ENCODE measurements at places on chromosomes 3 and 15.

DNA sequence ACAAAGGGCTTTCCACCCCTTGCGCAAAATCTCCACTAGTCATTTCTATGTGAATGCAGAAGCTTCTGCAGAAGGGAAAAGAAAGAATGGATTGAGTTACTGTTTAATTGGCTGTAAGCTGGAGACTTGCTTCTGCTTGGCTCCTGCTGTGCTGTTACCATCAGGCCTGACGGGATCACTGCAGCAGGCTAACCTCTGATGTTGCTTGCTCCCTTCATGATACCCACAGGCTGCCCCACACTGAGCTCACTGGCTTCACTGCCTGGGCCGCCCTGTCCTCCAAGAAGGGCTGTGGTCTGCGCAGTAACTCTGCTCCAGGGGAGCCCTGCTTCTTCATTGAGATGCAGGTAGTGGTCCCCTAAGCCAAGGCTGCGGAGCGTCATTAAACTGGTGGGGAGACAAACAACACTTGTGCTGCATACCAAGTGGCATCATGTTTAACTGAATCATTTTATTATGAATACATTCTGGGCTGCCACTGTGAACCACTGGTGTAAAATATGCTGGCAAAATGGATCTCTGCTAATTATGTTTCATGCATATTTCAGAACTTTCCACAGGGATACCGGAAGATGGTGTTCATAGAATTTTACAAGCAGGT lies 78.6 kb downstream of the WDR49 start:
- DNase-seq = no peak

DNA sequence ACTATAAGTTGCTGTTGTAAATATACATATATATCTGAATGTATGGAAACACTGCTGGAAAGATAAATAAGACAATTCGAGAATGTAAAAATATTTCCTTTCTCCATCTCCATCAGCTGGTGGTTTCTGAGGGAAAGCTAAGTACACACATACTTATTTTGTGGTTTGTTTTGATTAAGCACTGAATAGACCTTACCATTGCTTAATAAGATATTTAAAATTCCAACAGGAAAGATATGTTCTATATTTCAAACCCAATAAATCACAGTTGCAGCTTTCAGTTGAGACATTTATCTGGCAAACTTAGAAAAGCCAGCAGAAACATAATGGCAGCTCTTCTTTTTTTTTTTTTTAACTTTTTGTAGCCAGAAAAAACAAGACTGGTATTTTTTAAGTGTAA lies 160.4 kb downstream of the VGLL3 start:
- DNase-seq = no peak

DNA sequence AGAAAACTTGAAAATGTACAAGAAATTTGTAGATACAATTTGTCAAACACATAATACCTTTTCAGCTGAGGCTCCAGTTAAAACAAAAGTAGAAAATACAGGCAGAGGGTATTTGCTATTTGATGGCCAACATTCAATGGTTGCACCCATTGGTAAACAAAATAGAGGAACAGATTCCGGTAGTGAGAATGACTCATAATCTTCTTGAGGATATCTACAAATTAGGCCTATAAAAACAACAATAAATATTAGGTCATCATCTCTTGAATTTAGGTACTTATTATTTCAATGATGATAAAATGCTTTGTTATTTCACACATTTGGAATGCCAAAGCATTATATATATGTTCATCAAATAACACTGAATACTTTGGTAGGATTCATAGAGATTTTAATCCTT lies 53.4 kb downstream of the DENND4A start:
- no peak for DNase-seq

GRCh38 chr3:94522488-94522887 lies 459.6 kb downstream of the NSUN3 start:
- no peak for DNase-seq

DNA sequence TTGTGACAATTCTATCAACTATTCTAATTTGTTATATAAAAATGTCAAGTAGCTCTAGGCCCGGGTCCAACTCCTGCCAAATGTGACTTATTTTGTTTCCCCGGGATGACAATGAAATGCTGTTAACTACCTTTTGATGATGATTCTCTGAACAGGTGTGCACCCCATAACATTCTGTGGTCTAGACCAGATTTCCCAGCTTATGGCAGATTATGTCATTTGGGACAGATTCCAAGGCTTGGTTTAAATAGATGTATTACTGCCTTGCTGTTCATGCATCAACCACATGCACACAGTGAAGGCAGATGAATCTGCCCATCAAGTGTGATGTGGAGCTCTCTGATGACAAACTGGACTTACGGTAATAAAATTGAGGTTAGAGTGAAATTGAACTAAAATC lies 150.5 kb downstream of the MECOM start:
- no peak for DNase-seq

DNA sequence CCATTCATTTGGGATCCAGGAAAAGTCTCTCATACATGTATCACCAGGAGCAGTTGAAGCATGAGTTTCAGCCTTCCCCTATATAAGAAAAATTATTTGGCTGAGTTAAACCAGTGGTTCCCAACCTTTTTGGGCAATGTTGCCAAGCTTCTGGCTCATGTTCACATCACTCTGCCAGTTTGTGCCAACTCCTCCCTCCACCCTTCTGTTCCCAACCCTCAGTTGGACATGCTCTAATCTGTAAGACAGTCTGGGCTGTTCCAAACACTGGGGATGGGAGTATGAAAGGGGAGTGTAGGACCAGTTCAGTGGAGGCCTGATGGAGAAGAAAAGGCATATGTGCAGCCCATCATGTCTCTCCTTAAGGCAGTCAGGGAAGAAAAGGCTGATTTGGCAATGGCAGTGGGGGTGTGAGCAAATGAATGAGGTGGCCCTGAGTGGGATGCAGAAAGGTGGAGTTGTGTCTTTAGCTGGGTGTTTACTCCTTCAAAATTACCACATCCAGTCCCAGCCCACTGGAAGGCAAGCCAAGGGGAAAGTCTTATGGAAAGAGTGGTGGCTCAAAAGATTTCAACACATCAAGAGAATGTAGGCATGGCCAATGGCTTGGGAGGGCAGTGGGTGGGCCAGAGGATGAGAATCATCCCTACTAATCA lies 32.0 kb upstream of the PRICKLE2 start:
- DNase-seq = no peak

- DNase-seq = no peak
Measured at GRCh38 chr15:70038730-70039392, 58.9 kb downstream of the TLE3 start.

- no peak for DNase-seq
Measured at GRCh38 chr3:144054766-144055165, 83.1 kb downstream of the DIPK2A start.

GRCh38 chr15:52445553-52445952 lies 83.1 kb downstream of the MYO5A start:
- no peak for DNase-seq

DNA sequence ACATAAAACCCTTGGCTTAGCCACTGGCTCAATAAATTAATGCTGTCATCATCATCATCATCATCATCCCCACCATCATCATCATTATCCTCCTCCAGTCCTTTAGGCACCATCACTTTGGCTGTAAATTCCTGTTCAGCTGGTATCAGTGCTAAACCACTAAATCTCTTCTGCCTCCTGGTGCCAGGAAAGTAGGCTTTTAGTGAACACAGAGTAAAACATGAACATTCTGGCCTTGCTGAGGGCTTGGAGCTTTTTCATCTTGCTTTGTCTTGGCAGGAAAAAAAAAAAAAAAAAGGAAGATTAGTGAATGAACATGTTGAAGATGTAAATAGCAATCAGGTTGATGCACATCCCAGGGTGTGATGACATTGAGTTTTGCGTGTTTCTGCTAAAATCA lies 67.3 kb upstream of the EIF1B start:
- DNase-seq = no peak

DNA sequence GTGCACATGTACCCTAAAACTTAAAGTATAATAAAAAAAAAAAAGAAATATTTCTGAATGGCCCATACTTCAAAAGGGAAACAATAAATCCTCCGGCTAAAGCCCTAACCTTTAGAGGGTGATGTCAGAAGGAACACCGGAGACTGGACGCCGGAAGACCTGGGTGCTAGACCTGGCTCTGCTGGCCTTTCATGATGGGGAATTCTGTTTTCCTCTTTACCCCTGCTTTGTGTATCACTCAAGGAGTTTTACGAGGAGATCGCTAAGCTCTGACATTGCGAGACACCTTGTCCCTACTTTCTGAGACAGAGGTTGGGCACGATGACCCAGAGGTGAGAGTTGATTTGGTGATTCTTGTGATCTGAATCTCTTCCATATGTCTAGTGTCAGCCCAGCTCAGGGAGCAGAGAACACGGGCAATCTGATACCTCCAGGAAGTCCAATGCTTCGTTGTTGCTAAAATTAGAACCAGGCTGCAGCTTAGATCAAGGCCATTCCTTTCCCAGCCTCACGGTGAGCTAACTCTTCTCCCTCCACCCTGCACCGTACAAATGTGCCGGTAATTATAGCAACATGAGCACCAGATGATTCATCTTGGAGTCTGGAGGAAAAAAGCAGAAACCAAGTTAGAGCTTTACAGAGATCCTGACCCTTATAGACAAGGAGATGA lies 42.0 kb upstream of the CFAP161 start:
- DNase-seq = no peak

GRCh38 chr15:41827290-41827879 lies 507 bp upstream of the JMJD7 start:
- DNase-seq = no peak
